ENCODE measurements at places on chromosomes 2 and 18. TPM values are rescaled to one million over a fixed set of nuclear protein-coding genes. Genes with fewer than 3 reads are reported as not detected.

Gene CENPA
- 1.6 TPM for total RNA-seq

Gene BOLA3
- 14.5 TPM for total RNA-seq

Gene GKN2
- total RNA-seq = not detected

Gene ZNF514
- 12.8 TPM for total RNA-seq

Gene LTBP1
- 836 TPM for total RNA-seq

Gene RAX
- not detected for total RNA-seq

Gene C2orf66
- under 0.01 TPM for total RNA-seq

Gene TNS1
- total RNA-seq = 88.8 TPM

Gene COBLL1
- total RNA-seq = 2.5 TPM

Gene ELOA2
- not detected for total RNA-seq

Gene RASGRP3
- 0.63 TPM for total RNA-seq

Gene GALNT13
- not detected for total RNA-seq

Gene TNFAIP6
- total RNA-seq = 37.2 TPM

Gene TMEM169
- total RNA-seq = 0.26 TPM

Gene NGEF
- total RNA-seq = 11.2 TPM

Gene POTEI
- total RNA-seq = not detected
